ENCODE measurements at places on chromosomes 3 and 15.
A peak's percentile ranks its signal among the peaks of the same experiment; 100 is the strongest.

DNA sequence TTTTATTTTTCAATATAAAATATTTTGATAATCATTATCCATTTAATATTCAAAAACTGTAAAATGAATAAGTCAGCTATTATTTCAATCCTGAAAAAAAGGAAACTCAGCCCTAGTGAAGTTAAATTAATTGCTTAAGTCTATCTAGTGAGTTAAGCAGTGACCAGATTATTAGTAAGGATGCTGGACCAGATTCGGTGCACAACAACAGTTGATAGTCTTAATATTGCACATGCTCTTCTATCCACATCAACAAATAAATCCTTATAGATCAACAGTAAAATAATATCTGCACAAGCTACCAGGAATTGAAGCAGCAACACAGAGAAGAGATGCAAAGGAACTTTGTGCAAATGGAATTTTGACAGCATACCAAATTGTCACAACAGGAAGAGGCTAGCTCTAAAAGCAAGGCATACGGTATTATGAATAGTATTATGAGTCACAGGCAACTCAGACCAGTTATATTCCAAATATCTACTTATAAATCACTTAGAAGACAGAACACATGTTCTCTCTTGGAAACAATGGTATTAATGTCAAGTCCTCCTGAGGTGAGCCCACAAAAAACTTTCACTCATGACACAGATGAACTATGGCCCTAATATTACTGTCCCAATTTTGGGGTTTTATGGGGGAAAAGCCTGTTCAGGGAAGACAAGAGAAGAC lies 24.9 kb downstream of the VPS13C start:
- no peak for DNase-seq

DNA sequence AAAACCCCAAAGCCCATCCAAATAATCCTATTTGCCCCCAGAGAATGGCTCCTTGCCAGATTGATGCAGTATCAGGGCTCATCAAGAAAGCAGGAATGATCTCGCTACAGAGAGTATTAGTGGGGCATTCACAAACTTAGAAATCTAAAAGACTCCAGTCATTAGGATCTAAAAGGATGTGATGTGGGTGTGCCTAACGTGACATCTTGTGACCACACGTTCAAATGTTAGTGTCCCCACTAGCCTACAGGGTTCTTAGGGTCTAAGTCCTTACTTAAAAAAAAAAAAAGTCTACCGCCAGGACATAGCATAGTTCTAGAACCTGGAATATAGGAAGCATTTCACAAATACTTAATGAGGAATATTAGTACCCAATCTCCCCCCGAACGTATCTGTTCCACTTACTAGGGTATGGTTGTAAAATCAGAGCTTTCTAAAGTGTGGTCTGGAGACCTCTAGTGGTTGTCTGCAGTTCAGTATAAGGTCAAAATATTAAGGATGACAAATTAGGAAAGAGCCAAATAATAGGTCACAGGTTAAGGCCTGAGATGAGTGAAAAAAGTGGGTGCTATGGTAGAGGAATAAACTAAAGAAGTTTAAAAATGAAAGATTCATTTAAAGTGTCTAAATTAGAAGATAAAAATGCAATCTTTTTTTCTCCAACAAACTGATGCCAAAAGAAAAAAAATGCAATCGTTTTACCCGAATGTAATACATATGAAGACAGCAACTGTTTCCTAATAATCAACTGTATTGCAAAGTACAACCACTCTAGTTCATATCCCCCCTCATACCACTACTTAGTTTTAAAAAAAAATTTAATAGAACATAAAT lies 4.2 kb upstream of the CHRM5 start:
- no peak for DNase-seq

- DNase-seq = peak; percentile 14
These were observed 126.5 kb downstream of the FMN1 start for GRCh38 chr15:33068007-33068481.

DNA sequence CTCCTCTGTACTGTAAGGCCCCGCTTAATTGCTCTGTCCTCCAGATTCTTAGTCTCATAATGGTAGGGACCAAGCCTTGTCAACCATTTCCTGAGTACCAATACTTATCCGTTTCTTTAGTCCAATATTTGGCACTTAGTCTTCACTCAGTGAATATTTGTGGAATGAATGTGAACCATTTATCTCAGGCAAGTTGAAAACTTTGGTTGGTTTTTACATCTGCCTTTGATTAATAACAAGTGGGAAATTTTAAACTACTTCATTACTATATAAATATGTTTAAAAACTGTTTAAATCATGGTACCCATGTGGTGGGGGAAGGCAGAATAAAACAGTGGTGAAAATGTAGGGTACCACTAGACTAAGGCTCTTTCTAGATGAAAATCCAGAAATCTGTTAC lies 15.2 kb downstream of the CA12 start:
- DNase-seq = no peak

GRCh38 chr3:132605374-132605792 lies 8.3 kb downstream of the ACKR4 start:
- DNase-seq = no peak

All from nucleus accumbens (tissue), 56 donors.